ENCODE measurements at places on chromosomes 6 and 20. TPM values are rescaled to one million over a fixed set of nuclear protein-coding genes. Genes with fewer than 3 reads are reported as not detected.
A peak's percentile ranks its signal among the peaks of the same experiment; 100 is the strongest.

Gene TUBB2A
- total RNA-seq, result 70.3 TPM

Gene BPI
- total RNA-seq, result not detected

Gene CLPSL2
- total RNA-seq, result not detected

- ATAC-seq, result no peak
These were observed 24.6 kb upstream of the ASF1A start for GRCh38 chr6:118869350-118869749.

GRCh38 chr20:40813708-40814630, 124.9 kb upstream of the MAFB start:
- no peak for ATAC-seq

DNA sequence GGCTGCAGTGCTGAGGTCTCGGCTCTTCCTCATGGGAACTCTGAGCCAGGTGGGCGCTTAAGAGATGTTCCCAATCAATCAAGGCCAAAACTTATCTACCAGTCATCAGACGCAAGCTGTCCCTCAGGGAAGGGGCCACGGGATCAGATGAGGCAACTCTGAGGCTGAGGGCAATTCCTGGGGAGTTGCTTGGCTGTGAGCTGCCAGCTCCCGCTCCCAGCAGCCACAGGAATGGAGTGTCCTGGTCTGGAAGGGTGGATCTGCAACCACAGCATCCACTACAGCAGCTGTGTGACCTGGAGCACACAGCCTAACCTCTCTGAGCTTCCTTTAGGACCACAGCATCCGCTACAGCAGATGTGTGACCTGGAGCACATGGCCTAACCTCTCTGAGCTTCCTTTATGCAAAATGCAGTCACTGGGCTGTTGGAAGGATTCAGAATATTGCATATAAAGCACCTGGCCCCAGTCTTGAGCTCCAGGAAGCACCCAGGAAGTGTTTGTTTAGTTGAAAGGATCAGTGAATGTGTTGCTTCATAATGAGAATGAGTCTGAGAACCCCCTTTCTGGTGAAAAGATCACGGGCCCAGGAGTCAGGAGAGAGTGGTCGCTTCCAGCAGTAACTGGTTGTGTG, 60.9 kb downstream of the TFAP2C start:
- peak; percentile 24 for ATAC-seq
